ENCODE measurements at places on chromosomes 11 and 22.

GRCh38 chr22:36619797-36620399 lies 83.7 kb downstream of the CACNG2 start:
- no peak for DNase-seq

- no peak for DNase-seq
These were observed 11.6 kb downstream of the DDX17 start for GRCh38 chr22:38494498-38494897.

DNA sequence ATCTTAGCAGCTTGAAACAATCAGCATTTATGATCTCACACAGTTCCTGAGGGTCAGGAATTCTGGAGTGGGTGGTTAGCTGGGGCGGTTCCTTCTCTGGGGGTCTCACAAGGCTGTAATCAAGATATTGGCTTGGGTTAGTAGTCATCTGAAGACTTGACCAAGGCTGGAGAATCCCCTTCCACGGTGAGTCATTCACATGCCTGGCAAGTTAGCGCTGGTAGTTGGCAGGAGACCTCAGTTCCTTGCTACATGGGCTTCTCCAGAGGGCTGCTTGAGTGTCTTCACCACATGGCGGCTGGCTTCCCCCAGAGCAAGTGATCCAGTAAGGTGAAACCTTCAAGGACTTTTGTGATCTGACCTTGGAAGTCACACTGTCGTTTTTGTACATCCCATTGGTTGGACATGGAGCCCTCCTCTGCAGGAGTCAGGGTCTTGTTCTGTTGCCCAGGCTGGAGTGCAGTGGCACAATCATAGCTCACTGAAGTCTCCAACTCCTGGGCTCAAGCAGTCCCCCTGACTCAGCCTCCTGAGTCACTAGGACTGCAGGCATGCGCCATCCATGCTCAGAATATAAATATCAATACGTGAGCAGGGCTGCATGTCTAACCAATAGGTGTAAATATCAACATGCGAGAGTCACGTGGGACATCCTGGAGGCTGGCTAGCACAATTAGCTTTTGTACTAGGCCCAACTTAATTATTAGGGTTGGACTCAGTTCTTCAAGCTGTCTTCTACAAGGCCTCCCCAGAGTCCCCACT lies 7.2 kb upstream of the NIPSNAP1 start:
- peak; percentile 68 for DNase-seq

GRCh38 chr11:70319396-70320076 lies 49.0 kb downstream of the PPFIA1 start:
- DNase-seq, result no peak

GRCh38 chr11:9037046-9037780 lies 33.4 kb upstream of the NRIP3 start:
- DNase-seq, result no peak

DNA sequence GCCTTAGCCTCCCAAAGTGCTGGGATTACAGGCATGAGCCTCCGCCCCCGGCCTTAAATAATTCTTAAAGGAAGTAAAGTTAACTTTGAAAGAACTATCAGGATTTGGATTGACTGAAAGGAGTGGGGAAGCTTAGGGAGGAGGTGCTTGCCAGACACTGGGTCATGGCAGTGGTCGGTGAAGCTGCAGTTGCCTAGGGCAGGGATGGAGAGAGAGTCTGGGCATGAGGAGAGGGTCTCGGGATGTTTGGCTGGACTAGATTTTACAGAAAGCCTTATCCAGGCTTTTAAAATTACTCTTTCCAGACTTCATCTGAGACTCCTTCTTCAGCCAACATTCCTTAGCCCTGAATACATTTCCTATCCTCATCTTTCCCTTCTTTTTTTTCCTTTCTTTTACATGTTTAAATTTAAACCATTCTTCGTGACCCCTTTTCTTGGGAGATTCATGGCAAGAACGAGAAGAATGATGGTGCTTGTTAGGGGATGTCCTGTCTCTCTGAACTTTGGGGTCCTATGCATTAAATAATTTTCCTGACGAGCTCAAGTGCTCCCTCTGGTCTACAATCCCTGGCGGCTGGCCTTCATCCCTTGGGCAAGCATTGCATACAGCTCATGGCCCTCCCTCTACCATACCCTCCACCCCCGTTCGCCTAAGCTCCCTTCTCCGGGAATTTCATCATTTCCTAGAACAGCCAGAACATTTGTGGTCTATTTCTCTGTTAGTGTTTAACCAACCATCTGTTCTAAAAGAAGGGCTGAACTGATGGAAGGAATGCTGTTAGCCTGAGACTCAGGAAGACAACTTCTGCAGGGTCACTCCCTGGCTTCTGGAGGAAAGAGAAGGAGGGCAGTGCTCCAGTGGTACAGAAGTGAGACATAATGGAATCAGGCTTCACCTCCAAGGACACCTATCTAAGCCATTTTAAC lies at the start of gene NNMT:
Gene NNMT, plus strand, starts transcription at position 724 of the 929 bp plus-strand sequence. Its CDS starts 158 bp downstream, at position 882.
- DNase-seq, result peak; percentile 95

- no peak for DNase-seq
These were observed 72.0 kb downstream of the PPFIBP2 start for GRCh38 chr11:7585816-7586215.

- no peak for DNase-seq
These were observed 11.5 kb upstream of the PEX26 start for GRCh38 chr22:18066181-18066859.

- DNase-seq, result no peak
These were observed 37.4 kb downstream of the DUSP8 start for GRCh38 chr11:1534682-1535081.

GRCh38 chr11:95485115-95485900 lies 254.3 kb upstream of the SESN3 start:
- no peak for DNase-seq

DNA sequence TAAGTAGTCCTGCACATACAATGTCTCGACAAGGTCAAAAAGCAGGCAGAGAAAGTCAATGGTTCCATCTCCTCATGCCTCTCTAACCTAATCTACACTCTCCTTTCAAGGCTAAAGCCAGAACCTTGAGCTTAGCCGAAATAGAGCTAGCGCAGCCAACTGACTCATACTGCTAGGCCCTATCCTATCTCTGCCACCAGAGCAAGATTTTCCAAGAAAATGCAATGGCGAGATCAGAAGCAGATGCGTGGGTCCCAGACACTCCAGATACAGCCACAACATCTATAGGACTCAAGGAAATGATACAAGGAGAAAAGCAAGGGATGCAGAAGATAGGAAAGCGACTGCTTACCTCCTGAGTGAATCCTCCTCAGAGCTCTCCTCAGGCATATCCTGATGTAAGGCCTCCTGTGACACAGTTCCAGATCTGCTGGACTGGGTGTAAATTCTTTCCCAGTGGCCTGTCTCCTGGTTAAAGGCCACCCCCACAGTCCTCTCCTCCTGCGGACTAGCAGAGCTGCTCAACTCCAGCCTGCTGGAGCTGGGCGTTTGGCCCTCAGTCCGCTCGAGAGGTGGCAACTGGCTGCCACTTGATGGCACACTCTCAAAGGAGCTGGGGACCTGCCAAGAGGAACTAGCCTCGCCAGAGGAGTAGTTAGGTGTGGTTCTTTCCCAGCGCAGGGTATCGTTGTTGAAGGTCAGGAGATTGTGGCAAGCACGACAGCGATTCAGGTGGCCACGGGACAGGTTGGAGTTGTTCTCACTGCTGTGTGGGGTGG lies 52.0 kb downstream of the AMBRA1 start:
- DNase-seq, result no peak

- peak; percentile 29 for DNase-seq
These were observed 52.9 kb downstream of the SYT13 start for GRCh38 chr11:45233121-45233803.

DNA sequence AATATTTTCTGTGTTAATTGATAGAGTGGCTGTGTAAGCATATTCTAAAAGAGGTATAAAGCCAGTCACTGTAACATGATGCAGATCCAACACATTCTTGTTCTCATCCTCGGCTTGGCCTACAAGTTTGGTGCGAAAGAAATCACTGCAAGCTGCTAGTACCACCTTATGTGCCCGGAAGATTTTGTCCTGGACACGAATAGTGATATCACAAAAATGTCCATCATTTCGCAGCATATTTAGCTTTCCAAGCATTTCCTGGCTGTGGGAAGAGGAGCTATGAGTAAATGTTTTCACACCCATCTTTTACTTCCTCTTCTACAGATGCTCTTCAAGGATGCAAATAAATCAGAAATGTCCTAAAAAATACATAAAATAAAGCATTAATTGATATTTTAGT lies 53.1 kb downstream of the ZBTB44 start:
- DNase-seq, result no peak

- DNase-seq, result no peak
These were observed 33.7 kb downstream of the PICALM start for GRCh38 chr11:86035164-86035563.

DNA sequence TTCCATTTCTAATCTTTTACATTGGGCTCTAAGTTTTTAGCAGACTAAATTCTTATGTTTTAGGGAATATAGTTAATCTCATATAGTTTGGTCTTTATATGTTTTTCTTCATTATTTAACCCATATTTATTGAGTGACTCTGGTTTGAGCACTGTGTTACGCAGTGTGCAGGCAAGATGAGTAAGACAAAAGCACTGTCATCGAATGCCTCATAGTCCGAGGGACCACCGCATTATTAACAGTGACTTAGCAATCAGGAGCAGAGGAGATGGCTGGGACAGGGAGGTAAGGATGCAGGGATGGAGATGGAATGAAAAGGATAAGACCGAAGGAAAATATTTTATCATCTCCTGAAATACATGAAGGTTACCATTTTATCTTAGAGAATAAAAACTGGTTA lies 65.2 kb upstream of the CTSC start:
- peak; percentile 18 for DNase-seq

DNA sequence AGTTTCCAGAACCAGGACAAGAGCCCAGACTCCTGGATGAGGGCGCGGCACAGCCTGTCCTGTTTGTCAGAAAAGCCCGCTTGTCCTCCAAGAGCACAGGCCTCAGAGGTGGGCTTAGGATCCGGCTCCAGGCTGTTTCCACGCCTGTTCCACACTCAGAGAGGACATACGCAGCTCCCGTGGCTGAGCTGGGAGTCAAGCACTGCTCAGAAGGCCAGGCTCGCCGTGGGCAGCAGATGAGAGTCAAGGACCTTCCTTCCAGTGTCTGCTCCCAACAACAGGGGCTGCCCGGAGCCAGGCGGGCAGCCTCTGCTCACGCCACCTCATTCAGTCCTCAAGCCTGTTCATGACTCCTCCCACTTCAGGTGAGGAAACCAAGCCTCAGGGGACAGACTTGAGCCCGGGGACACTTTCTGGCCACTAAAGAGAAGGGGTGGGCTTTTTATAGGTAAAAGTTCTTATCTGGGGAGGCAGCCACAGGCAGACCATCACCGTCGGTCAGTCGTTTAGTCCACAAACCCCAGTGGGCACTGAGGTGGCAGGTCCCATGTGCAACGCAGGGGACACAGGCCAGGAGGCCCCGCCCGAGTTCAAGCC lies 3.8 kb downstream of the CYB5R3 start:
- no peak for DNase-seq

- no peak for DNase-seq
These were observed 264.1 kb upstream of the PLET1 start for GRCh38 chr11:112524798-112525197.

DNA sequence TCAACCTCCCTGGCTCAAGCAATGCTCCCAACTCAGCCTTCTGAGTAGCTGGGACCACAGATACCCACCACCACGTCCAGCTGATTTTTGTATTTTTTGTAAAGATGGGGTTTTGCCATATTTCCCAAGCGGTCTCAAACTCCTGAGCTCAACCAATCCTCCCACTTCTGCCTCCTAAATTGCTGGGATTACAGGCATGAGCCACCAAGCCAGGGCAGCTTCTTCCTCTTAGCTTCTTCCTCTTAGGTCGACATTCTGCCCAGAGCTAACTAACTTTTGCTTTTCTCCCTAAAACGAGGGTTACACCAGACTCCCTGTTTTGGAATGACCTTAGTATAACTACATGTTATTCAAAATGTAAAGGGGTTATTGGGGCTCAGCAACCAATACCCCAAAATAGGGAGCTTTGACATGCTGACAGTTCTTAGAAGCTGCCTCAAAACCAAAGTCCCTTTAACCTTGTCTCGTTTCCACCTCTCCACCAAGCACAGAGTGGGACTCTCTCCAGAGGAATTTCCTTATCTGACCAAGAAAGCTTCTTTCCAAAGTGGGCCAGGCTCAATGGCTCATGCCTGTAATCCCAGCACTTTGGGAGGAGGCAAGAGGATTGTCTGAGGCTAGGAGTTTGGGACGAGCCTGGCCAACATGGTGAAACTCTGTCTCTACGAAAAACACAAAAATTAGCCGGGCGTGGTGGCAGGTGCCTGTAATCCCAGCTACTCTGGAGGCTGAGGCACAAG lies 7.0 kb downstream of the HPS5 start:
- no peak for DNase-seq

- DNase-seq, result no peak
These were observed 49.1 kb upstream of the SEPTIN5 start for GRCh38 chr22:19664951-19665783.

DNA sequence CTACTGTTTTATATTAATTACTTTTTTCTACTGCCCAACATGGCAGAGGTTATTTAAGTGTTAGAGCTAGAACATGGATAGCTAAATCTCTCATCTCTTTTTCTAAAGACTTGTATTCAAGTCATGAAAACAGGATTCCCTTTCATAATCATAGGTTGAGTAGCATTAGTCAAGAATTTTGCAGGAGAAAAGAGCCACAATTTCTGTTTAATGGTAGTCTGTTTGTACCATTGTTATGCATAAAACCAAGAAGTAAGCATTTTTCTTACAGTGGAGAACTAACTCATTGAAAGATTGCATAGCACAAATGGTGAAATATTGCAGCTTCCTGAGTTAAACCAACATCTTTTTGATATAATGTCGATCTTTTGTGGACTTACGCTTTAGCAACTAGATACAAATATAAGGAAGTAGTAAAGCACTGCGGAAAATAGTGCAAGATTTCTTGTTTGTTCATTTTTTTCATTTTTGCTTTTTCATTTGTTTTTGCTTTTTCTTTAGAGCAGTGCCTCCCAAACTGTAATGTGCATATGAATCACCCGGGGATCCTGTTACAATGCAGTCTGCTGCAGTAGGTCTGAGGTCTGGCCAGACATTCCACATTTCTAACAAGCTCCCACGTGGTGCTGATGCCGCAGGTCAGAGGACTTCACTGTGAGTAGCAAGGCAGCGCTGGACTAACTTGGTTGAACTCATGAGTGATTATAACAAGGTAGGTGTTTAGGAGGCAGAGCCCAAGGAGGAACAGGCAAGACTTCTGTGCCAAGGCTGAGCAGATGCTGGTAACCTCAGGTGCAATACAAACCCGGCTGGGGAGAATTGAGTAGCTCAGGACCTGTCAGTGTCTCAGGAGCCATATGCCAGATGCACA lies 4.6 kb downstream of the ETS1 start:
- peak; percentile 48 for DNase-seq

GRCh38 chr11:57668434-57668782 lies 494 bp downstream of the ZDHHC5 start:
- no peak for DNase-seq

DNA sequence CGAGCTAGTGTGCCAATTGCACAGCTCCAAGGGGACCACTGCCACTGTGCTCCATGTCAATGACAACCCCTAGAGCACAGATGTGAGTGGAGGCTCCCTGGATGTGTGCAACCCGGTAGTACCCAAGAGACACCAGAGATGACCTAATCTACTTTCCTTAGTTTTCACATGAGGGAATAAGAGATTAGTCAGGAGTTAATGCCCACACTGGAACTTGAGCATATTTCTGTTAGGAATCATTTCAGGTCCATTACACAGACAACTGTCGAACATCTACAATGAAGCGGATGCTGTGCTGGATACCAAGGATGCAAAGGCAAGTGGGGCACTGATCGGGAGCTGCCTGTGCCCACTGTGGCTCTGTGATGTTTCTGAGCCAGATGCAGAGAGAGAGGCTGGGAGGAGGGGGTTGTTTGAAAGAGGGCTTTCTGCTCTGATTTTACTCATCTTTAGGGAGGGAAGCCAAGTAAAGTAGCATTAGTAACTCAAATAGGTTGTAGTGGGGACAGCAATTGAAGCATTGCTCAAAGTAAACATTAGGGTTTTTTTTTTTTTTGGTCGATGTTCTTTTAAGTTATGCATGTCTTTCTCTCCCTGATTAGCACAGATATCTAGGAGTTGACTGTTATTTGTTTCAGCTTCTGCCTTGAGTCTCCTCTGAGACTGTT lies 82.5 kb upstream of the SORL1-AS1 start:
- no peak for DNase-seq
